ENCODE measurements at places on chromosomes 3 and 15.

GRCh38 chr15:32884146-32884545, 166.3 kb downstream of the GREM1 start:
- DNase-seq, result no peak

GRCh38 chr3:127008236-127008635, 25.3 kb downstream of the PLXNA1 start:
- no peak for DNase-seq

- no peak for DNase-seq
Measured at GRCh38 chr3:56303487-56303886, 164.8 kb downstream of the ERC2 start.

DNA sequence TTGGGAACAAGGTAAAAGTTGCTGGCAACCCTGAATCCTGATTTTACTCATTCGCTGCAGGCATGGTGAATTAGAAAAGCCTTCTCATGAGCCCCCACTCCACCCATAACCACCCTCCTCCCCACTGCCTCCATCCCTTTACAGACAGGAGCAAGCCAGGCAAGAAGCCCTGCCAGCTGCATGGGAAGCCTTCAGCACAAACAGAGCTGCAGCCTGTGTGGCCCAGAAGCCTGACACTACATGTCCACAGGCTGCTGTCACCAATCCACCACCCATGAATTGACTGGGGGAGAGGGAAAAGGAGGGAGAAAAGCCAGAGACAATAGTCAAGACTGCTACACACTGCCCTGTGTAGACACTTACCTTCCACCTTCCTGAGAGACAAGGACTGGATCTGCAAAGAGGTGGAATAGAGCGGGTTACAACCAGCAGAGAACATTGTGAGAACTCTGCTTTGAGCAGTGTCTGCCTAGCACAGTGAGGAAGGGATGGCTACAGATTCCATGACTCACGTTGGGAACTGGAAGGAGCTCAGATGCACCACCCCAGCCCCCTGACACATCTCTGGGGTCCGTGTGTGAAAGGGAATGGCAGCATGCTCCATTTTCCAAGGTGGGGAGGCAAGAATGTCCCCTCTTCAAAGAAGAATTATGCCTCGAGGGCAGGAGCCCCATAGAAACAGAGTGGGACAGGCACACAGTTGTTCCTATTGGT, 33.9 kb downstream of the DZIP1L start:
- no peak for DNase-seq

GRCh38 chr3:120448756-120449155, 2.0 kb downstream of the FSTL1 start:
- no peak for DNase-seq

- DNase-seq, result no peak
Measured at GRCh38 chr3:11275926-11276325, 3.7 kb downstream of the ATG7 start.

DNA sequence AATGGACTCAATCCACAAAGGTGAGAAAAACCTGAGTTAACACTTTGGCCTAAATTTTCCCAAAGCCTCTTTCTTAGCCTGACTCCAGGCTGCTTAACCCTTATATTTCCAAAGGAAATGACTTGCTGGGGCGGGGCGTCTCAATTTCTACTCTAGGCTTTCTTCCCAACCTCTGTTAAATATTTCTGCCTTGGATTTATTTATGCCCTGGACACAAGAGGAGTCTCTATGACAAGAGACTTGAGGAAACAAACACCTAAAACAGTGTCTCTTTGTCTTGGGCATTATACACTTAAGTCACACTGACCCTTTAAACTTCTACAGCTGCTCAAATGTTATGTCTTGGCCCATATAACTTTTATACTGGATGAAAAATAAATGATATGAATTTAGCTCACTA, 28.3 kb upstream of the AP4E1 start:
- no peak for DNase-seq

DNA sequence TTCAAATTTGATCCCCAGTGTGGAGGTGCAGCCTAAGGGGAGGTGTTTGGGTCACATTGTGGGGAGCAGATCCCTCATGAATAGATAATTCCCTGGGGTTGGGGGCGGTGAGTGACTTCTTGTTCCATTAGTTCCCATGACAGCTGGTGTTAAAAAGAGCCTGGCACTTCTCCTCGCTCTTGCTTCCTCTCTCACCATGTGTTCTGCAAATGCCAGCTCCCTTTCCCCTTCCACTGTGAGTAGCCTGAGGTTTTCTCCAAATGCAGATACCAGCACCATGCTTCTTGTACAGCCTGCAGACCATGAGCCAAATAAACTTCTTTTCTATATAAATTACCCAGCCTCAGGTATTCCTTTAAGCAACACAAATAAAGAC, 23.1 kb downstream of the RIOX2 start:
- no peak for DNase-seq

DNA sequence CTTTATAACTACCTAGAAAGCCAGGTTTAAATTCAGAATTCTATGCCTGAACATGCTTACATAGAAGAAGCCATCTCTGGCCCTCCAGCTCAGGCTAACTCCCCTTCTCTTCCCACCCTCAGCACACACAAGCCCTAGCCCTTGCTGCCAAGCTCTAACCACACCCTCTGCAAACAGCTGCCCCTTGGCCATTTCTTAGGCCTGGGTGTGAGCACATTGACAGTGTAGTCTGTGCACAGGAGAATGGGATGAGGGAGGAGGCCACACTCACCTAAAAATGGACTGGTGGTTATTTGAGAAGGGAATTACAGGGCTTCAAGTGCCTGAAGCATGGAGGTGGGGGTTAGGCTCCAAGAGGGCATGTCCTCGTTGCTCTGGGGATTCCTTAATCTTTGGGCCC, 42.3 kb upstream of the SLC25A36 start:
- DNase-seq, result no peak

DNA sequence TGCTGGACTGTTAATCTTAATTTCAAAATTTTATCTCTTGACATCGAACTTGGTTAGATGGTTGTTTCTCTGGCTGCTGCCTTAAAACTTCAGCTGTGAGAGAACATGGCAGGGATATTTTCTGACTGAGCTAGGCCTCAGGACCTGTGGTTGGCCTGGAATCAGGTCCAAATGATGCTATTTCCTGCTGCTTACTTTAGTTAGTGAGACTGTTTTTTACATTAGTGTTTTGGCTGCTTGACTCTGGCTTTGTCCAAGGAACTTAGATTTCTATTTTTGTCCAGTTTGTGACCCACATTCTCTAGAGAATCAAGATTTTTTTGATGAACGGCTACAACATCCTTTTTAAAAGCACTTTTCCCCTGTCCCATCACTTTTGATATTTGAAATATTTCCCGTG, 497.9 kb upstream of the SGO1 start:
- no peak for DNase-seq

- no peak for DNase-seq
Measured at GRCh38 chr15:60591496-60592370, 112.8 kb upstream of the ICE2 start.

DNA sequence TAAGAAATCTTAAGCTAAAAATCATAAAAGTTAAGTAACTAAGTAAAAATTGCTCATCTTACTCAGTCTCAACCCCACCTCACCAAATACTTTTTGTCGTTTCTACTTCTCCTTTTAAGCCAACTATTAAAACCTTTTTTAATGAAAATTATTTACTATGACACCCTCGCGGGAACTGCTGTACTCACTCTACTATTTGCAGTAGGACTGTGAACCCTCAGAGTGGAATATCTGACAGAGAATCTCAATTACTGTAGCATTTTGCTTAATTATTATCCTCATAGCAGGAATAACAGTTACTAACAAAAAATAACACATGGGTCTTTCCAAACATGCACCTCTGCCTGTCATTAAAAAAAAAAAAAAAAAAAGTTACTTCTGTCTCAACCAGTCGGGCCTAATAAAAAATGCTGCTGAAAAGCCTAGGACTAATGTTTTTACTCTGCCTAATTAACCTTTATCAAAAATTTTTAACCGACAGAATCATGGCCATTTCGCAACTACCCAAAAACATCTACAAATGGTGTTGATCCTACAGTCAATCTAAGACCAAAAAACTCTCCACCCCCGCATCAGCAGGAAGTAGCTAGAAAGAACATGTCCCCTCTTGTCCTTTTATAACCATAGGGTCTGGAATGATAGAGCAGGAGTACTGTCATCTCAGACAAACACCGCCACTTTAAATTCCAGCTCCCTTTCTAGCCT, 10.2 kb downstream of the ALDH1L1 start:
- DNase-seq, result no peak

GRCh38 chr3:39067286-39067685, 15.5 kb downstream of the WDR48 start:
- no peak for DNase-seq

DNA sequence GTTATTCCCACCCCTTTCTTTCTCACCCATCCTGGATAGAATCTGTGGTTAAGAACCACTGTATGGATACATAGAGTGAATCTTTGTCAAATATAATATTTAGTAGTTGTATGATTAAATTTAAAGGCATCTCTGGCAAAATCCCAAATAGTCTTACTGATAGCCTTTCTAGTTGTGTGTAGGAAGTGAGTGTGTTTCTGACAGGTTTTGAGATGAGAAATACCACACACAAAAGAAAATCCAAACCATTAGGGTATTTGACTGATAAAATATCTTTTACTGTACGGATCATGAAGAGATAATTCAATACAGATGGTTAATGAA, 44.7 kb upstream of the PLCL2 start:
- no peak for DNase-seq

- DNase-seq, result no peak
Measured at GRCh38 chr3:59502806-59503205, 453.0 kb upstream of the CFAP20DC start.

GRCh38 chr3:28149960-28150359, 91.5 kb upstream of the CMC1 start:
- DNase-seq, result no peak

DNA sequence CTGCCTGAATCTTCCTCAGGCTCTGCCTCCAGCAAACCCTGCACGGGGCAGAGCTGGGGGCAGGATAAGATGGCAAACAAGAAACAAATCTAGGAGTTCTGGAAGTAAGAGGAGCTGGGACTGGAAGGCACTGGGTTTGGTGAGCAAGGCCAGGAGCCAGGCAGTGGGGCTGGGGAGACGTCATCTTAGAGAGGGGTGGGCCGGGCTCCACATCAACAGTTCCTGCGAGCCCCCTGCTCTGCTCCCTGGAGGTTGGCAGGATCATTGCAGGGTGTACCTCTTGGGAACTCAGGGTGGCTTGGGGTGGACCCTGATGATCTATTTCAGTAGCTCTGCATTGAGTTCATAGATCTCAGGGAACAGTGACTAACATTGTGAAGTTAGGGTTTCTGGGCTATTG, 87.3 kb upstream of the PRR23E start:
- DNase-seq, result no peak

DNA sequence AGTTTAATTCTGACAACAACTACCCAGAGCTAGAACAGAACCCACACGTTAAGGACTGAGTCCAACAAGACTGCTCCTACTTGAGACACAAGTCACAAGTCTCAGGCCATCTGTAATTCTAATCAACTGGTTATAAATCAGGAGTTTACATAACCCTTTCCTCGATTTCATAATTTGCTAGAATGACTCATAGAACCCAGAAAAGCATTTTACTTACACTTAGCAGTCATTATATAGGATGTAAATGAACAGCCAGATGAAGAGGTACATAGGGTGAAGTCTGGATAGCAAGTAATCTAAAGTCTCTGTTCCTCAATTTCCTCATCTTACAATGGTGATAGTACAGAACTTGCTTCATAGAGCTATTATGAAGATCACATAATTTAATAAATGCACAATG, 1018.2 kb downstream of the DIPK2A start:
- DNase-seq, result no peak

DNA sequence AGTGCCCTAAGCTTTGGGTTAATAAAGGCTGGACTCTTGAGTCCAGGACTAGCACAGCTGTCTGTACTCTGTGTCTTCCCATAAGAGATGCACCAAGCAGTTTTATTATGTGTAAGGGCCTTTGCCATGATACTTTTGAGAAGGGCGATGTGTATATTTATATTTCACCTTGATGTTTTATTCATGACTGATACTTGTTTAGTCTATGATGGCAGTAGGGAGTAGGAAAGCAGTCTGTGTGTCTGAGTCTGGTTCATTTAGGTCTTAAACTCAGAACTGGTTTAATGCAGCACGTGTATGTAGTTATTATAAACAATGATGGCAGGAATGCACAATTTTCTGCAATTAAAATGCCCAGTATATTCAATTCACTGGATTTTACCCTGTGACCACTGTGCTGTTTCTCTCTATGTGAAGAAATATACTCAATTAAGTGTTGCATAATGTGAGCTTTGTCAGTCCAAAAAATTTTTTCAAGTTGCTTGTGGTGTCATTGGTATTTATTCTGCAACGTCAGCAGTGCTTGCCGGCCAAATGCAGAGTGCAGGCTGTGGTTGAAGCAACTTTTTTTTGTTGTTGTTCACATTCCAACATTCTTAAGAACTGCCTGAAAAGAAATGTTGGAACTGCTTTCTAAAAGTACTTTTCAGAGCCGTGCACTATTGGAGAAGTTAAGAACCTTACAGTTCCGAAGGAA, 423.7 kb upstream of the SEMA6D start:
- DNase-seq, result no peak

- DNase-seq, result no peak
Measured at GRCh38 chr3:106573605-106574004, 704.8 kb upstream of the CBLB start.

DNA sequence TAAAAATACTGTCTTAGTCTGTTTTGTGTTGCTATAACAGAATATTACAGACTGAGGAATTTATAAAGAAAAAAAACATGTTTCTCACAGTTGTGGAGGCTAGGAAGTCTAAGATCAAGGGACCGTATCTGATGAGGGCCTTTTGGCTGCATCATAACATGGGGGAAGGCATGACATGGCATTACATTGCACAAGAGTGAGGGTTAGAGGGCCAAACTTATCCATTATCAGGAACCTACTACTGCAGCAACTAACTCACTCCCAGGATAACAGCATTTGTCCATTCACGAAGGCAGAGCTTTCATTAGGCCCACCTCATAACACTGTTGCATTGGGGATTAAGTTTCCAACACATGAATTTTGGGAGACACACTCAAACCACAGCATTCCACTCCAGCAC, 30.3 kb downstream of the SYN2 start:
- no peak for DNase-seq

DNA sequence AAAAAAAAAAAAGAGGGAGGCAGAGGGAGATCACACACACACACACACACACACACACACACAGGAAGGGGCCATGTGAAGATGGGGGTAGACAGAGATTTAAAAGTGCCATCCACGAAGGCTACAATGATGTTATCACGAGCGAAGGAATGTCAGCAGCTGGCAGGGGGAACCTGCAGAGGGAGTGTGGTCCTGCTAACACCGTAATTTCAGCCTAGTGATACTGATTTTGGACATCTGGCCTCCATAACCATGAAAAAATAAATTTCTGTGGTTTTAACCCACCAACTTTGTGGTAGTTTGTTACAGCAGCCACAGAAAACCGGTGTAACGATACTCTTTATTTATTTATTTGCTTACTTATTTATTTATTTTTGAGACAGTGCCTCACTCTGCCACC, 76.0 kb downstream of the TMCO5A start:
- no peak for DNase-seq

GRCh38 chr3:41652931-41653330, 309.0 kb downstream of the ULK4 start:
- no peak for DNase-seq

DNA sequence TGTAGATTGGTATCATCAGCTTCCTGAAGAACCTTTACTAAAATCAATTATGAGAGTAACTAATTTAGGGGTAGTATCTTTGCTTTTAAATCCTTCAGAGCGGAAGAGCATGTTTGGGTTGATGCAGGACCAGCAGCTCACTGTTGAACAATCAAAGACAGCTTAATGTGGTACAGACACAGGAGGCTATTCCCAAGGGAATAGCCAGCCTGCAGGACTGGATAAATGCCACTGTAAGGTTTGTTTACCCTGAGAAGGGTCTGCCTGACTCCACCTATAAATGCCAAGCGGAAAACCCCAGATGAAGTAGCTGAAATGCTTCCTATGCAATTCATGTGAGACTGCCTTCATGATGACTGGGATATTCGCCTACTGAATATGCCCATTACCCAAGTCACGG, 16.0 kb upstream of the STAC start:
- no peak for DNase-seq

All from activated T-helper 1 cell treated with anti-CD3 and anti-CD28 coated beads, Interleukin-2, amount 50 U/mL, for 16 hours (primary cell).